ENCODE measurements at places on chromosomes 11 and 22.
A peak's percentile ranks its signal among the peaks of the same experiment; 100 is the strongest.

- DNase-seq, result no peak
These were observed 58.4 kb downstream of the JRKL start for GRCh38 chr11:96448225-96448624.

DNA sequence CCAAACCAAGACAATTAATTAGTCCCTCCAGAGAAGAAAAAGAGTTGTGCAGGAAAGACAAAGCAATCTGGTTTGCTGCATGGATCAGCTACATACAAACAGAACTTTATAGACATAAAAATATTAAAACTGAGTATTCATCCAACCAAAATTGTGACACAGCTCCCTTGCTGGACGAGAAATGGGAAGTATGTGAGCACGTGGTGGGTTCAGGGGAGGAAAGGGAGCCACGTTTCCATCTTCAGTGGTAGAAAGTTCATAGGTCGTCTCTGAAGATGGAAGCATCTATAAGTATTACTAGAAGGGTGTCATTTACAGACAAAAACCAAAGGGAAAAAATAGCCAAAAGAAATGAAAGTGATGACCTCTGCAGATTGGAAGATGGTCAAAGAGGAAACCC is 7.1 kb upstream of the KCNJ5 start:
- no peak for DNase-seq

- no peak for DNase-seq
These were observed 100.8 kb downstream of the LDLRAD3 start for GRCh38 chr11:36044636-36045035.

- DNase-seq, result no peak
These were observed 5.0 kb downstream of the DGKZ start for GRCh38 chr11:46352063-46352841.

GRCh38 chr22:22200569-22201184 is 43.9 kb upstream of the VPREB1 start:
- DNase-seq, result no peak

- DNase-seq, result no peak
These were observed 36.1 kb upstream of the AMOTL1 start for GRCh38 chr11:94731880-94732601.

DNA sequence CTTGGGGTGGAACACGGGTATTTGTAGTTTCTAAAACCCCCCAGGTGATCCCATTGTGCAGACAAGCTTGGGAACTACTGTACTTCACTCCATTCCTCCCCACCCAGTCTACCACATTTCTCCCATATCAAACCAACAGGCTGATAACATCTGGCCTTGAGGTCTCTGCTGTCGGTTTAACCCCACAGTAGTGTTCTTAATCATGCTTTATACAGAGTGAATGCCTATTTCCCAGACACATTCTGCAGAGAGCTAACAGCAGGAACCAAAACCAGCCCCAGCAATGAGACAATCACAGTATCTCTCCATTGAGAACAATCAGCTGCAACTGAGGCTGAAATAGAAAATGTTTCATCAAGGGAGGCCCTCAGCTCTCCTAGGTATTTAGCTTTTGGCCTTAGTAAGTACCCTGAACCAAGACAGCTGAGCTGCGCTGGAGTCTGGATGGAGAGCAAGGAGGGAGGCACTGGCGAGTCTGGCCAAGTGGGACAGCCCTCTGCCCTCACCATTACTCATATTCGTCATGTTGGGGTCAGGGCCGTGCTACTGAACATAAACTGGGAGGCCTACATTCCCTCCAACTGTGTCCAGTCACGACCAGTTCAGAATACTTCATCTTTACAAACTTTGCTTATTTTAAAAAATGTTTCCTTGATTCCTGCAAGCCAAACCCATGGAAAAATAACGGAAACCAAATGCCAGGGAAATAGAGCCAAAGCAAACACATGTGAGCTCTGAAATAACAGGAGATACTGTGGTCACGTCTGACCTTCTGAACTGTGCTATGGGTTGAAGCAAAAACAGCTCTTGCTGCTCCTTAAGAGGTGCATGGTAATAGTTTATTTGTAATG is 81.0 kb downstream of the CCDC34 start:
- DNase-seq, result no peak

DNA sequence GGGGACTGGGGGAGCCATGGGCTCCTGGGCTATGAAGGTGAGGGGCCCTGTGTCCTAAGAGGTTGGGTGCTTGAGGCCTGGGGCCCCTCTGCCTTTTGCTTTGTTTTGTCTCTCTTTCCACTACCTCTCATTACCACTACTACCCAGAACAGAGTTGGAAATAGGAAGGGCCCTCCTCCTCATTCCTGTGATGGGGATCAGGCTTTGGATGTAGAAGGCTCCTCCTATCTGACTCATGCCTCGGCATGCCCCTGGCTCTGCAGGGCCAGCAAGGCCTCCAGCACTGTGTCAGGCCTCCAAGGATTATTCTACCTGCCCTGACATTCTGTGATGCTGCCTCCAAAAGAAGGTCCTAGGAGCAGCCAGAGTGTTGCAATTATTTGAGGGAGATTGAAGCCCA is 766 bp downstream of the IZUMO1R start:
- no peak for DNase-seq

- peak; percentile 70 for DNase-seq
These were observed 41.0 kb upstream of the CD5 start for GRCh38 chr11:61061081-61061826.

DNA sequence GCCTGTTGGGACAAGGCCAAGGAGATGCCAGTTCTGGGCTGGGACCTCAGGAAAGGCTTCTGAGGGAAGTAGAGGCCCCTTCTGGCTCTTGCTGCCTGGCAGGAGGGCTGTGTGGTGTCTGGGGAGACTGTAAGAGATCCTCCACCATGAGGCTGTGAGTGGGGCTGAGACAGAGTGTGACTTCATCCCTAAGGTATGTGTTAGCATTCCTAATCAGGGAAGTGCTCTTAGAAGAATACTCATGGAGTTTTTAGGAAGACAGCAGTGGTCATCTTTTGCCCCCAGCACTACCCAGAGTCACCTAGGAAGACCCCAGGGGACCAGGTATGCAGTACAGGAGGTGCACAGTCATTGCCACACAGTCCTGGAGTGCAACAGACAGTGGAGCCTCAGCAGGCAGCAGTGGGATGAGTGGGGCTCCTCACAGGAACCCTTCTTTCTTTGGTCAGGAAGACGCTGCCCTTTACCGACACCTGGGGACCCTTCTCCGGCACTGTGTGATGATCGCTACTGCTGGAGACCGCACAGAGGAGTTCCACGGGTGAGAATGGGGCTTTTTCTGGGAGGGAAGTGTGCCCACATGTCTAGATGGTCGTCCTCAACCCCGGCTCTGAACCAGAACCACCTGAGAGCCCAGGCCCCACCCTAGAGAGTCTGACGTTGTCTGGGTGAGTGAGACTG is 2.8 kb downstream of the RIC8A start:
- DNase-seq, result no peak

DNA sequence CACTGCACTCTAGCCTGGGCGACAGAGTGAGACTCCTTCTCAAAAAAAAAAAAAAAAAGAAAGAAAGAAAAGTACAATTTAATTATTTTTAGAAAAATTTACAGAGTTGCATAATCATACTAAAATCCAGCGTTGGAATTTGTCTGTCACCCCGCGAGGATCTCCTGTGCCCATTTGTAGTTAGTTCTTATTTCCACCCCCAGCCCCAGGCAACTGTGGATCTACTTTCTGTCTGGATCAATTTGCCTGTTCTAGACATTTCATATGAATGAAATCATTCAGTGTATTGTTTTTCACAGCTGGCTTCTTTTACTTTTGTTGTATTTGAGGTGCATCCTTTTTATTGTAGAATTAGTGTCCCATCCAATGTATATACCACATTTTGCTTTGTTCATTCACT is 102.6 kb upstream of the RASSF10 start:
- no peak for DNase-seq

GRCh38 chr11:86874304-86875056 is 74.1 kb downstream of the PRSS23 start:
- DNase-seq, result no peak

- DNase-seq, result no peak
These were observed 1.7 kb downstream of the MRGPRD start for GRCh38 chr11:68978931-68979594.
